ENCODE measurements at places on chromosomes 16 and 17. TPM values are rescaled to one million over a fixed set of nuclear protein-coding genes. Genes with fewer than 3 reads are reported as not detected.
A peak's percentile ranks its signal among the peaks of the same experiment; 100 is the strongest.

DNA sequence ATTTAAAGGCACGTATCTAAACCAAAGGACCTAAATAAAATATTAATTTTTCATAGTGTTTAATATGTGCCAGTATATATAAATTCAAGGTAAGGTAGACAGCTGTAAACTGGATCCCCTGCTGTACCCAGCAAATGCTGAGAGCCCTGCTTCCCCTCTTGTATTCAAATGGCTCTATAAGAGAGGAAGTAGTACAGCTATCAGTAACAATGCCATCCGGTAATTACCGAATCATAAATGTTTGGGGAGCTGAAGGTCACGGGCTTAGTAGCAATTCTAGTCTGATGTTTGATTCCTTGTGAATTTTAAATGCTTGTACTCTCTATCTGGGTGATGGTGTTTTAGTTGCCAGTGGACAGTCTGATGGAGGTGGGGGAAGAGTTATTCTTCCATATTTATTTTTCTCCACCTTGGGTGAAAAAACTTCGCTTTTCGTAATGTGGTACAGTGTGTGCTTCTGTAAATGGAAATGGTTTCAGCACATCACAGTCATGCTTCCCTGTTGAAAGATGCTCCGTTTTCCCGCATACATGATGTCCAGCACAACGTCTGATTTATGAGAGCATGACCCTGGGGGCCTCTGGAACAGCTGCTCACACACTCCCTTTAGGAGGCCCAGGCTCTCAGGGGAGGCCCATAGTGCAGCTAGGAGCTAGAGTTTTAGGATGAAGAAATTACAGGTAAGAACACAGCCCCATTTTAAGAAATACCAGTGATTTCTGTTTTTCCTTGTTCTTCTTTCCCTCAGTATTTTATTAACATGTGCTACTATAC, 423.9 kb downstream of the WWOX start:
- DNase-seq: no peak

DNA sequence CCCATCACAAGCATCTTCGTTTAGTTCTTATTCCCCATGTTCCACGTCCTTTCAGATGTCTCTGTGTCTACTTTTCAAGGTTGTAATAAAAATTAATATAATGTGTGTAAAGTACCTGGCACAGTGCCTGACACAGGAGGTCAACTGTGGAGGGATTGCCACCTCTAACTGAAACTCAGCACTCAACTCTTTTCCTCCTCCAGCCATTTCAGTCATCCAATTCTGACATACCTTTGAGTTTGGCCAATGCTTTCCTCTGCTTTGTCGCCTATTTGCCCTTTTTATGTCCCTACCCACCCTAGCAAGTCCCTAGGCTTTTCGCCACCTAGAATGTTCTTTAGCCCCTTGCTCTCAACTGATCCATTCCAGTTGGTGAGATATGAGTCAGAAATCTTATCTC, 1.6 kb downstream of the UBE2Z start:
- DNase-seq: peak; percentile 12

- DNase-seq: no peak
These were observed 85.2 kb upstream of the HSBP1 start for GRCh38 chr16:83722456-83723183.

- DNase-seq: no peak
These were observed 4.7 kb upstream of the NEUROD2 start for GRCh38 chr17:39612291-39612894.

DNA sequence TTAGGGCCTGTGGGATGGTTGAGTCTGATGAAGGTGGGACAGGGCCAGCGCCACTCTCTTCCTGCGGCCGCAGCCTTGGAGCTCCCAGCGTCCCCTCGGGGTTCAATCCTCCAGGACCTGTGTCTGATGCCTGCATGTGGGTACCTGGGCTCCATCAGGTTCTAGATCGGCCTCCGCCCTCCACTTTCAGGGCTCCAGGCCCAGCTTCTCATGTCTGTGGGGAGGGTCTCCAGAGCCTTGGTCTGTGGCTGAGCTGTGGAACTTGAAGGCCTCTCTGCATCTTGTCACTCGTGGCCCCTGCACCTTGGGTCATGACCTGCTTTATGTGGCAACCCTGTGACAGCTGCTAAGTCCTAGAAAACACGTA, 89.8 kb upstream of the ZNF750 start:
- DNase-seq: no peak

- DNase-seq: no peak
These were observed 19.4 kb downstream of the UNC45B start for GRCh38 chr17:35167046-35167445.

GRCh38 chr17:67248291-67248690, 3.3 kb upstream of the HELZ start:
- no peak for DNase-seq

DNA sequence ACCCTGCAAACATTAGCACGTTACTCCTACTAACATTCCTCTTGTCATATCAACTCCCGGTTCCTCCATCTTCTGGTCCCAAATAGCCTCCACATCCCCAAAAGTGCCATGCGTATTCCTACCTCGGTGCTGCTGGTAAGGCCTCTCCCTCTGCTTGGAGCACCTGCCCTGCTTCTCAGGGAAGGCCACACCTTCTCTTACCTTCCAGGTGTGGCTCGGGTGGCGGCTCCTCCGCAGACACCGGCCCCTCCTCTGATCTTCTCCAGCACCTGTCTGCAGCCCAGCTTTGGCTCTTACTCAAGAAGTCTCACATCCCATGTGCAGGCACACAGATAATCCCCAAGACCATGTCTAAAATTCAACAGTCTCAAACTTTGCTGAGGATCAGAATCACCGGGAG, 92.3 kb downstream of the GAS7 start:
- no peak for DNase-seq

GRCh38 chr16:53369921-53370320, 64.3 kb upstream of the RBL2 start:
- no peak for DNase-seq

- no peak for DNase-seq
These were observed 12.3 kb upstream of the MYCBPAP start for GRCh38 chr17:50495918-50496317.

GRCh38 chr17:71085238-71086033, 916.1 kb downstream of the KCNJ2 start:
- DNase-seq: peak; percentile 34

PRSS53 gene
- 1.2 TPM for total RNA-seq

CDH8 gene
- total RNA-seq: not detected

TP53TG3F gene
- total RNA-seq: 0.29 TPM

STX1B gene
- not detected for total RNA-seq

All from Daoy (cell line).